ENCODE measurements at places on chromosomes 5 and 9.

DNA sequence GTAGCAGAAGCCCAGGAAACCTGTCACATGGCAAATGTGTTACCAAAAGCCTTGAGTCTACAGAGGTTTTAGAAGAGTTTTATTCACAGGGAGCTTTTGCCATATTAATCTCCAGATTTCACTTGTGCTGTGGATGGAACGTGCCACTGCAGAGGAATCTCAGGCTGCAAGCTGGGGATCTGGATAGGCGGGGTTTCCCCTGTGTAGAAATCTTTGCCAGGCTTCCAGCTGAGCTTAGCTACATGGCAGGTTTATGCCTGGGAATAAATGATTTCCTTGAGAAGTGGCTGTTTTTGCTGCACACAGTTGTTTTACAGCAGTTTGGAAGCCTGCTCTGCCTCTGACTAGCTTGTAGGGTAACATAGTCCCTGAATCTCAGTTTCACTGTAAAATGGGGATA is 224.6 kb upstream of the PLPPR1 start:
- DNase-seq = no peak

DNA sequence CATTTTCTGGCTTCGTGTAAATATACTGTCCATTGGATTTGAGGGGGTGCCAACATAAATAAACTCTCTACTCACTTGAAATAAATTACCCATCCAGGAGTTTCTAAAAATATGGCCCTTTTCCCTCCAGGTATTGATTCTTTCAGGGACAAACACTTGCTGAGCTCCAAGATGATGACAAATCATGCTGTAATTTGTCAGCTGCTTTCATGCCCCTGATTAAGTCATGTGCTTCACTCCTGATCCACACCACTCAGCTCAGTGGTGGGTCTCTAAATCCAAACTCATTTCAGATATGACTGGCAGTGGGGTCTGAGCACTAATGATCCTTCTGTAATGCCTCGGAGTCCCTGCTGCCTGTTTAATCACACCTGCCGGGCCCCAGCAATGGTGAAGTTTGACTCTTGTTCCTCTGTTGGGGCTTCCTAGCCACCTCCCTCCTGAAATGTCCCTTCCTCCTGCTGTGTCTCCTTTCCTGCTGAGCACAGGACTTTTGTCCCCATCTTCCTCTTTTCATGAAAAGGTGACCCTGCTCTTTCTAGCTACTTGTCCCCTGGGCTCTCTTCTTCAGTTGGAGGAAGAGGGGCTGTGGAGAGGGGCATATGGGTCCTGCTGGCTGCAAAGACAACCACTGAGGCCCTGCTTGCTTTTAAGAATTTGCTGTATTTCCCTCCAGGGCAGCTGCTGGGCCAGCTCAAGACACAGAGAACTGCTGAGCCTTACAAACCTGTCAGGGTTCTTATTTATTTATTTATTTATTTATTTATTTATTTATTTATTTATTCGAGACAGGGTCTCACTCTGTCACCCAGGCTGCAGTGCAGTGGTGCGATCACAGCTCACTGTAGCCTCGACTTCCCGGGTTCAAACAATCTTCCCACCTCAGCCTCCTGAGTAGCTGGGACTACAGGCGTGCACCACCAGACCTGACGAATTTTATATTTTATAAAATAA is 200.0 kb downstream of the ATP10B start:
- DNase-seq = no peak

DNA sequence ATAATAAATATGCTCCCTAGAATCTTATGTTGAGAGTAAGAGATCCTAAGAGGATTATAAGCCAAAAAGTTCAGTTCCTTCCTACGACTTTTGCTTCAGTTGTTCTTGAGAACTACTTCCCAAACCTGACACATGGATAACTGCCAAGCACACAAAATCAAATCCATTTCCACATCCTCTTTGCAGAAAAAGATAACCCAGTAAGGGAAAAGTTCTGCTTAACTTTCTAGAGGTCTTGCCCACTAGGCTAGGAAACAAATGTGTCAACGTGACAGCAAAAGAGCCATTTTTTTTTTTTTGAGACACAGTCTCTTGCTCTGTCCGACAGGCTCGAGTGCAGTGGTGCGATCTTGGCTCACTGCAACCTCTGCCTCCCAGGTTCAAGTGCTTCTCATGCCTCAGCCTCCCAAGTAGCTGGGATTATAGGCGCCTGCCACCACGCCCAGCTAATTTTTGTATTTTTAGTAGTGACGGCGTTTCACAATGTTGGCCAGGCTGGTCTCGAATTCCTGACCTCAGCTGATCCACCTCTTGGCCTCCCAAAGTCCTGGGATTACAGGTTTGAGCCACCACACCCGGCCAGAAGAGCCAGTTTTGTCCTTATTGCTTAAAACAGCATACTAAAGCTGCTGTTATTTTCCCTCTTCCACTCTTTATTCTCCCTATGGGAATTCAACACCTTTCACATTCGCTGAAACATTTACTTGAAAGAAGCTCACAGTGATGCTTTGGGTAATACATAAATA is 24.2 kb downstream of the CSNK1A1 start:
- DNase-seq = no peak

- no peak for DNase-seq
Observed at GRCh38 chr5:111859031-111859430, 102.0 kb upstream of the NREP start.

DNA sequence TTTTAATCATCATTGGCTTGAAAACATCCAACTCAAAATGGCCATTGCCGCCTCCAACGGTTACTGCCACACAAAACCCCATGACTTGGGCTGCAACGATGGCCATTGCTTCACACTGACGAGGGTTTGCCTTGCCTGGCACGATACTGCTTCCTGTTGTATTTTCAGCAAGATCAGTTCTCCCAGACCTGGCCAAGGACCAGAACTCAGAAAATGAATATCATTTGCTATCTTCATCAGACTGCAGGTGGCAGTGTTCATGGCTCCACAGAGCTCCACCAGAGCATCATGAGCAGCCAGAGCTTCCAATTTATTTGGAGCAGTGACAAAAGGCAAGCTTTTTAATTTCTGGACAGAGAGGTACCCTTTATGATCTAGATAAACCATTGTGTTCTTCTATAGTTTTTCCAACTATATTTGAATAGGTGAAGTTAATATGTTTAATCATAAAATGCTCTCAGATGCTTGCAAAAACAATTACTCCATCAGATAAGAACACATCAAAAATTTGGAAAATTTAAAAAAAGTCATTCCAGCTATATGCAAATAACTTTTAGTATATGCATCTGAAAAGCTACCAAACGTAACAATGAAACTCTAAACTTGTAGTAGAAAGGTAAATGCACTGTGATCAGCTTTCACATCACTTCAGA is 10.4 kb downstream of the AMACR start:
- no peak for DNase-seq

DNA sequence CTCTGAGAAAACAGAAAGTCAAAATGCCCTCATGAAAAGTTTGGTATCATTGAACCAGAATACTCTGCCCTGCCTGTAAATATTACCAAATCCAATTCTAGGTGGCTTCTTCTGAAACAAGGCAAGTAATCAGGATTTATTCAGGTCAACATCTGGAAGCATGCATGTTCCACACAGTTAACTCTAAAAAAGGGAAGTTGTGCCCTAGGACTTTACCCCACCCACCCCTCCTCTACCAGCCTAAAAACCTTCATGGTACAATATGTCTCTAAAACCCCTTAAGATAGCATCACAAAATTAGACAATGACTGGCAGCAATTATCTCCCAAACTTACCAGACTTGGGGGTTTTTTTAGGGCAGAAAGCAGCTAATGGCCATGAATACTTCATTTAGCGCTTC is 414.8 kb upstream of the SLC30A5 start:
- DNase-seq = no peak

DNA sequence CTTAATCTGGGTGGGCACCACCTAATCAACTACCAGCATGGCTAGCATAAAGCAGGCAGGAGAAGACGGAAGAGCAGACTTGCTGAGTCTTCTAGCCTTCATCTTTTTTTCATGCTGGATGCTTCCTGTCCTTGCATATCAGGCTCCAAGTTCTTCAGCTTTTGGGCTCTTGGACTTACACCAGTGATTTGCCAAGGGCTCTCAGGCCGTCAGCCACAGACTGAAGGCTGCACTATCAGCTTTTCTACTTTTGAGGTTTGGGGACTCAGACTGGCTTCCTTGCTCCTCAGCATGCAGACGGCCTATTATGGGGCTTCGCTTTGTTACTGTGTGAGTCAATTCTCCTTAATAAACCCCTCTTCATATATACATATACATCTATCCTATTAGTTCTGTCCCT is 180.2 kb downstream of the TRPM3 start:
- DNase-seq = no peak

DNA sequence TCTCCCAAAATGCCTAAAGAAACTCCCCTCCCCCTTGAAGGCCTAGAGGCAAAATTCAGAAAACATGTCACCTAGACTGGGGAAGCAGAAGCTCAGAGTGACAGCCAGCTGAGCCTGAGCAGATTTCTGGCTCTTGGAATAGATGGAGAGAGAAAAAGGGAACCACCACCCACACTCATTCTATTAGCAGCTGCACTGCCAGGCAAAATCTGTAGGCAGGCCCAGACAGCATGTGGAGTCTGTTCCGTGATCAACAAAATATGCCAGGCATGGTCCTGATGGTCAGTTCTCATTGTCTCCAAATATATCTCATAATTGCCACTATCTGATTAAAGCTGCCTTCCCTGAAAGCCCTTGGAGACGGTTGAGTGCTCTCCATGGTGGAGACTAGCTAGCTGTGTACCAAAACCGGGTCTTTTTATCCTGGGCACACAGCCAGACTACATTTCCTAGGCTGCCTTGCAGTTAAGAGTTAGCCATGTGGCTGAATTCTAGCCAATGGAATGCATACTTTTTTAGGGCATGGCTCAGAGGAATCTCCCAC is 131.7 kb upstream of the GPR151 start:
- DNase-seq = no peak

GRCh38 chr9:129783516-129784361 is 19.2 kb upstream of the TOR1B start:
- no peak for DNase-seq

All from activated gamma-delta T cell (primary cell).